ENCODE measurements at places on chromosomes 11 and 22.
A peak's percentile ranks its signal among the peaks of the same experiment; 100 is the strongest.

- no peak for DNase-seq
Observed at GRCh38 chr22:38273135-38273826, 471 bp upstream of the TMEM184B start.

DNA sequence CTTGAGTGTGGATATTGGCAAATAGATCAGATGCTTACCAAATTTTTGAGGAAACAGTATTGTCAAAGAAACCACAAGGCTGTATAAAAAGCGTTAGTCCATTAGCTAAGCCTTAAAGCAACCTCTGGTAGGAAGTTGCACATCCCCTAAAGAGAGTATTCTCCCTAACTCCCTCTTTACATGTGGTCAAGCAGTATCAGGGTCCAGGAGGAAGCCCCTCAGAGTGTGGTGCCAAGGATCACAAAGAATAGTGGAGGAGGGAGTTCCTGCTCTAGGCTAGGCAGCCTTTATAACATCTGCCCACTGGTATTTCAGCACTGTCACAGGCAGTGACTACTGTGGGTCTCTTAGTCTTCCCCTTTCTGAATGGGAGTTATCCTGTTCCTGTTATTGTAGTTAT is 18.8 kb upstream of the AMPD3 start:
- DNase-seq: peak; percentile 15

- DNase-seq: peak; percentile 51
Observed at GRCh38 chr11:70204466-70204799, 1.3 kb downstream of the FADD start.

DNA sequence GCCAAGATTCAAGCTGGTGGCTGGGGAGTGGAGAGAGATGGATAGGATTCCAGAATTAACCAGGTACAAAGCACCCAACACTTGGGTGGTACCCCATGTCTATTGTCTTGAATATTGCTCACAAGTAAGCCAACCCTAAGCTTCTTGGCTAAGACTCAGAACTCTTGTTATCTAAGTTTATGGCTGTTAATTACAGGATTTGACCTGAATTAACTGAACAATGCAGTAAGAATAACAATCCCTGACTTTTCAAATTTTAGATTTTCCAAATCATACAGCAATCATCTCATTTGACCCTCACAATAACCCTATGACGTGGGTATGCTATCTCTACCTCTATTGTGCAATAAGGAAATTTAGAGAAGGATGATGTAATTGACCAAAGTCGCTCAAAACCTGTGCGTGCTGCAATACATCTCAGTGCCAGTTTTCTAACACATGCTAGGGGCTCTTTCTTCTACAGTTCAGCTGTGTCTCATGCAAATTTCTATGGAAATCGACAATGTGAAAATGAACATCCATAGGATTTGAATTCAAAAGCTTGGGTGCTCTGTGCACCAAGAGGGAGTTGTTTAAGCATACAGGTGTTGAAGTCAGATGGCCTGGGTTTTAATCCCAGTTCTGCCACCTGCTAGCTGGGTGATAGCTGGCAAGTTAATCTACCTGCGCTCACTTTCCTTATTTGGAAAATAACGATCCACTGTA is 40.1 kb upstream of the APLNR start:
- no peak for DNase-seq

- DNase-seq: no peak
Observed at GRCh38 chr11:29296680-29297079, 720.1 kb downstream of the KCNA4 start.

DNA sequence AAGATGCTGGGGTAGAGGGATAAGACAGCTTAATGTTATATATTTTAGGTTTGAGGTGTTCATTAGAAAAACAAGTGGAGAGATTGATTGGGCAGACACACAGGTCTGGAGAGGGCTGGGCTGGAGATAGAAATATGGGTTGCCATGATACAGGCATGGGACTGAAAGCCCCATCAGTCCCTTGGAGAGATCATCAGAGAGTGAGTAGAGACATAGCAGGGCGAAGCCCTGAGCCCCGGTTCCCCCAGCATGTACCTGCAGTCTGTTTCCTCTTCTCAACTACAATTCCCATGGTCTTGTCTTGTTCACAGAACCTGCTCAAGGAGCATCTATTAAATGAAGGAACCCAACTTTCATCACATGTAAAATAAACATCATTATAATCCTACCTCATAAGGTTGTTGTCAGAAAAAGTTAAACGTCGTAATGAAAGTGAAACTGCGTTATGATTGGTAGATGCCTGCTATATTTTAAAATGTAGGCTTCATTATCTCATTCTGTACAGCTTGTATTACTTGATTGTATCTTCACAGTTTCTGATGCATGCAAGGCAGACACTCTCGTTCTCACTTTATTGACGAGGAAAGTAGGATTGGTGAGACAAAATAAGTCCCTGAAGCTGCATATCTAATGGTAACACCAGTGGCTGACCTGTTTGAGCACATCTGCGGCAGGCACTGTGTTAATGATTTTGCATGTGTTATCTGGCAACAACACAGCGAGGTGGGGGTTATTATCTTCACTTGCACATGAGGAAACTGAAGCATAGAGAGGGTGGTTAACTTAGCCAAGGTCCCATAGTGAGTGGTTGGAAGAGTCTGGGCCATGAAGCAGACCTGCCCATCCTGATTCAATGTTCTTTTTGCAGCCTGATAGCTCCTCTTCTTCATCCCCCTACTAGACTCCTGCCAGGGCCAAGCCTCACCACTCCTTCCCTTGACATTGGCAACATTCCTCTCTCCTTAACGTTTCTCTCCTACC is 63.5 kb downstream of the ENDOD1 start:
- DNase-seq: peak; percentile 99

GRCh38 chr11:79437981-79438630 is 2.7 kb downstream of the TENM4 start:
- no peak for DNase-seq

GRCh38 chr11:1208394-1209261 is 14.2 kb upstream of the MUC5B start:
- DNase-seq: no peak

DNA sequence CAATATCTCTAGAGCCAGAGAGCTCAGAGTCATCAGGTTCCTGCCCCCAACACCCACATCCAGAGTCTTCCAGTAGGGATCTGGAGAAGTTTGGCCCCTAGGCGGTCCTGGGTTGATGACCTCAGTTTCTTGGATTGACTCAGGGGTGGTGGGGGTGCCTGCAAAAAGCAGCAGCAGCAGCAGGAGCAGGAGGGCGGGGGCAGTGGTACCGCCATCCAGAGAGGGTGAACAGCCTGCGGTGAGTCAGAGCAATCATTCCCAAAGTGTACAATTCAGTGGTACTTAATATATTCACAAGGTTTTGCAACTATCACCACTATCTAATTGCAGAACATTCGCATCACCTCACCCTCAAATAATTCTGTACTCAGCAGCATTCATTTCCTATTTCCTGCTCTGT is 9.9 kb upstream of the SEC14L3 start:
- DNase-seq: no peak

DNA sequence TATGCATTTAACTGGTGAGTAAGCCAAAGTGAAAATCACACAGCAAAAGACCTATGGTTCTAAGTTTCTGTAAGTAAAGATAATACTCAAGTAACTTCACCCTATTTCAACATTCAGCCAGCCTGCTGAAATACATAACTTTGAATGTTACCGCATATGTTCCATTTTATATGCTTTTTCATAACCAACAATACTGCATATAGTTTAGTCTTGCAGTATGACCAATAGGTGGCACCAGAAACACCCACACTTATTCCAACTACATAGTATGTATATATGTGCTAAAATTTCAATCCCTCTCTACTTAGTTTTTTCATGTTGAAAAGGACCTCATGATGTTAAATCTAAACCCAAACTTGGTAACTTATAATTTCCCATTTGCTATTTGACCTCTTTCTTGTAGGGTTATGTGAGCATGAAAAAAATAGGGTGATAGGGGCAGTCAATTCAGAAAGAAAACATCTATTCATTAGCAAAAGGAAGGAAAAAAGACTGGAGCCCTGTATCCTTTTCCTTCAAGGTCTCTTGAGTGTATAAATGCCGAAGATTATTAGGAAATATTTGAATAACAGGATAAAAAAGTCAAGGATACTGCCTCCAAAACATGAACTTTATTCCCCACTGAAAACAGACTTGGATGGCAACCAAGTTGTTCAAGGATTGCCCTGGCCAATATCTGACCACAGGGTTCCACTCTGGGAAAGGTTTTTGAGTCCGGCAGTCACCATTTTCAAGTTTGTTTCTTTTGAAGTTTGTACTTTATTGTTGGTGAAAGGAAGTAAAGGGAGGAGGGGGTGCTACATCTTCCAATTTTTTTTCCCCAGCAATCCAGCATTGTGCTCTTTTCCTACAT is 23.8 kb upstream of the FZD4 start:
- DNase-seq: peak; percentile 53

DNA sequence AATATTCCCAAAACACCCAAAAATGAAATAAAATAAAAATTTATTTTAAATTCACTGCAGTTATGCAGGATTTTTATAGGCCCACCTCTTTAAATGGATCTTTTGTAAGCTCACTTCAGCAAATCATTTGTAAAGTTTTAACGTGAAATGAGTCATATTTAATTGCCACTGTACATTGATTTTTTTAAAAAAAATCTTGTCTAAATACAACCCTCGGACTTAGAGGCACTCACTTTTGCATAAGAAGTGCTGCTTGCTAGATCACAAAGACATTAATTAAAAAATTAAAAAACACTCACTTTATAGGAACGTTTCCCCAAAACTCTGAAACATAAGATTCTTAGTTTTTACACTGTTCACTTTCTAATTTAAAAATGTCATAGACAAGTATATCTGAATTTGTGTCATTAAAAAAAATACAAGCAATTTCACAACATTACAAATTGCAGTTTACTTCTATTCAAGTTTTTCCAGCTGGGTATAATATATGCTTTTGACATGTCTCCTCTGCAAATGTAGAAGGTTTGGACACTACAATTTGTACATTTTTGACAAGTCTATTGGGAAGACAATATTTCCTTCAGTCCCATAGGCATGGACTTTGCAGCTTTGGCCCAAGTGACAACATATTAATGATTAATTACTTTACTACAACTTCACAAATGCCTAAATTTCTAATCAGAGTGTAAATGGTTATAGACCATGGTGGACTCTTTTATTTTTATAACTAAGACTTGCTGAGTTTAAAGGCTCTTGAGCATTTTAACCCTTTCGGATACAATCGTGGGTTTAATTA is 1088.4 kb downstream of the LRRC4C start:
- no peak for DNase-seq

DNA sequence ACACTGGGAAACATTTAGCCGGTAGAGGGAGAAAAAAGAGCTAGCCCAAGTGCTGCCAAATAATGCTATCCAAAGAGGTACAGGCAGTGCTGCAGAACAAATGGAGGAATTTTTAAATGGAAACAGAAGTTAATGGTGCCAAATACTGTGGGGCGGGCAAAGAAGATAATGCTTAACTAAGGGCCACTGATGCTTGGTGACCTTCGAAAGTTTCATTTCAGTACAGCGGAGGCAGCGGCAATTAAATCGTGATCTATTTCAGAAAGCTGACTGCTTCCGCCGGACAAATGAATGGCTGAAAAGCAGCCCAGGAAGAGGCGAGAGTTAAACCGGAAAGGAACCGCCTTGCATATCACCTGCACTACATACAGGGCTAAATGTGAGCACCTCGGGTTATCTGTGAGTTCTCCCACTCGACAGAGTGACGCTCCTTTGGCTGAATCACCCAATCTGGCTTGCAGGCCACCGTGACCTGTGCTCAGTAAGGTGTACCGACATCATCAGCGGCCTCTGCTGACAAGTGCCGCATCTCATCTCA is 42.1 kb downstream of the CADM1 start:
- no peak for DNase-seq

DNA sequence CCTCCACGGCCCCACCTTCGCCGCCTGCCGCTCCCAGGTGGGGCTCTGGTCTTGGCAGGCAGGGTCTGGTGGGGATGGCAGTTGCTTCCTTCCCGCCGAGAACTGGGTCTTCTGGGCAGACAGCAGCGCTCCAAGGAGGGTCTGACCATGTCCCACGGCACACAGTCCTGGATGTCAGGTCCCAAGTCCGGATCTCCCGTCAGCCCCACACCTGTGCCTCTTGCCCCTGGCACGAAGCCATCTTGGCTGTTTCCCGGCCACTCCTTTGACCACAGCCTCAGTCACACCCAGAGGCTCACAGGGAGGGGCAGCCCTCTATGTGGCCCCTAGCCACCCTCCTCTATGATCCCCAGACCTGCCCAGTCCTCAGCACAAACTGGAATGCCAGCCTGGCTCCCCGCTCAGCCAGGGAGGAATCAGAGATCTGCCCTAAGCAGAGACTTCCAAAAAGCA is 14.3 kb downstream of the MUC5B start:
- no peak for DNase-seq

GRCh38 chr22:27391092-27391770 is 410.3 kb downstream of the MN1 start:
- DNase-seq: no peak

DNA sequence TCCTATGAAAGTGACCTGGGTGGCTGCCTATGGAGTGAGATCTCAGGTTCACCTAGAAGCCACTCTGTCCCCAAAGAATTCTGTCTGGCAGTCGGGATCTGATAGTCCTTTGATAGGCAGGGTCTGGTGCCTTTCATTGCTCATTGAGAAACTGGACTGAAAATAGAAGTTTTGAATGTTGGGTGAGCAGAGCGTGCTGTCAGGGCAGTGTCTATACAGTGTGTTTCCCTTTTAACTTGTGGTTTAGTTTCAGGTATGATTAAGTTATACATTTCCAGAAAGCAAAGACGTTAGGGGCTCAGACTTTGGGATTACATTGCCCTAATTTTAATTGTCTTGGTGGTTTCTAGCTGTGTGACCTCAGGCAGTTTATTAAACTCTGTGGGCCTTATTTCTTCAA is 111.3 kb upstream of the PAX6 start:
- no peak for DNase-seq

DNA sequence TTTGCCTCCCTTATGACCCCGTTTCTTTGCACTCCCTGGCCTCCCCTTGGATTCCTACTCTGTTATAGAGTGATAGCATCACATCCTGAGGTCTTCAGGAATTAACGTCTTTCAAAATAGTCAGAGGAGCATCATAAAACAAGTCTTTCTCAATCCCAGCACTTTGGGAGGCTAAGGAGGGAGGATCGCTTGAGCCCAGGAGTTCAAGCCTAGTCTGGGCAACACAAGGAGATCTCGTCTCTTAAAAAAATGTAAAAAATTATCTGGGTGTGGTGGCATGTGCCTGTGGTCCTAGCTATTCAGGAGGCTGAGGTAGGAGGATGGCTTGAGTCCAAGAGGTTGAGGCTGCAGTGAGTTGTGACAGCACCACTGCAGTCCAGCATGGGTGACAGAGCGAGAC is 68.7 kb upstream of the AMPD3 start:
- no peak for DNase-seq

DNA sequence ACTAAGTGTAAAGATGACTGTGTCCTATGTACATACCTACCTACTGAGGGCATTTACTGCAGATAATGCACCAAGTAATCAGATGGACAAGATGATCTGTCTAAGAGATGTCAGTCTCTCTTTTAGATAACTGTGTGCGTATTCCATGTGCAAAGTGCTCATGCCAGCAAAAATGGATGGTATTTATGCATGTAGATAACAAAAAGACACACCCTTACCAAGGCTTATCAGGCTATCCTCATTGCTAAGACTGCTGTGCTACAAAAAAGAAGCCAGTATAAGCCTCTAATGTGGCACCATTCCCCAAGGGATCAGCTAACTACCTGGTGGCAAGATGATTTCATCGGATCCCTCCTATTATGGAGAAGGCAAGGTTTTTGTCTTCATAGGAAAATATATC is 34.3 kb upstream of the CD44 start:
- peak; percentile 91 for DNase-seq

- DNase-seq: no peak
Observed at GRCh38 chr11:21430537-21430936, 761.2 kb downstream of the NELL1 start.

Data from hematopoietic multipotent progenitor cell treated with erythropoietin and hydrocortisone succinate and interleukin-3 and kit ligand, for 8 days (in vitro differentiated cells).